DMS79 treated with DMSO at 0.1 percent for 48 hours (cell line): ENCODE measurements at places on chromosomes 11 and 22.

DNA sequence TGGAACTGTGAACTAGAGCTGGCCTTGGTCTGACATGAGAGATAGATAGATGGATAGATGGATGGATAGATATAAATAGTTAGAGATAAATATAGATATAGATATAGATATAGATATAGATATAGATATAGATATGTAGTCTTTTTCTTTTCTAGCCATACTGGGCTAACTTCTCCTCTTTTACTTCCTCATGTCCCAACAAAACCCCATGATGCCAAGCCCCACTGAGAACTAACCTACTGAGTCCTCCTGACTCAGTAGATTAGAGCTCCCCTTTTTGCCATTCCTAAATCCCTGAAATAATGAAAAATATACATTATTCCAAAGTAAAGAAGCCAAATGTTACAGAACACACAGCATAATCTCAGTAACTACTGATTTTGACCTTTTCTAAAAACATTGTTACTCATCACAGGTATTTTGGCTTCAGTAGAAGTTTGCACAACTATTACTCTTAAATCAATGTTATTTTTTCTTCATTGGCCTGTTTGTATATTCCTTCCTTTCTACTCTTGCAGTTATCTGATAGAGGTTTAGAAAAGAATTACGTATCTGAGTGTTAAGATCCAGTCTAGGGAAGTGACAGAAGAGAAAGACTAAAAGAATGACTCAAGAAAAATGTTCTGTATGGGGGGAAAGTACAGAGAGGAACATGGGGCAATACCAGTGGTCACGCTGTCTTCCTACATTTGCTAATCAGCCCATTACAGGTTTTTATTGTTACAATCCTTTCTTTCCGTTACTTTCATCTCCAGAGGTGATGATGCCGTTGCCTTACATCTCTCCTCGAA lies 6.0 kb upstream of the OR10D3 start:
- no peak for DNase-seq

GRCh38 chr11:78231962-78232501 lies 43.3 kb downstream of the USP35 start:
- no peak for DNase-seq

DNA sequence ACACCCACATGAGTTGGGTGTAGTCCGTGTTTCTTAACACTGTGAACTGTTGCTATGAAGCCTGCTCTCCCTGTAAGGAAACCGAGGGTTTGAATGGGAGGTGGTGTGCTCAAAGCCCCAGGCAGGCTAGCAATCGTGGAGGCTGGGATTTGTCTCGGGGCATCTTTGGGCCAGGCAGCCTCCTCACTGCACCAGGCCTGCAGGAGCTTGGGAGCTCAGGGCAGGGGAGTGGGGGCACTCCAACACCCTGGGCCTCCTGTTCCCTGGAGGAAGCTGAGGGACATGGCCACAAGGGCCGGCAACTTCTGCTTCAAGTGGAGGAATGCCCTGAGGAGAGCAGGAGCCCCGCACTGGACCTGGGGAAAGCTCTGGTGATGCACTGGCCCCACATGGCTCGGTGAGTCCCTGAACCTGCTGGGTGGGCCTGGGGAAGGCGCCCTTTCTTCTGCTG lies 164.7 kb upstream of the B3GAT1 start:
- DNase-seq = no peak

DNA sequence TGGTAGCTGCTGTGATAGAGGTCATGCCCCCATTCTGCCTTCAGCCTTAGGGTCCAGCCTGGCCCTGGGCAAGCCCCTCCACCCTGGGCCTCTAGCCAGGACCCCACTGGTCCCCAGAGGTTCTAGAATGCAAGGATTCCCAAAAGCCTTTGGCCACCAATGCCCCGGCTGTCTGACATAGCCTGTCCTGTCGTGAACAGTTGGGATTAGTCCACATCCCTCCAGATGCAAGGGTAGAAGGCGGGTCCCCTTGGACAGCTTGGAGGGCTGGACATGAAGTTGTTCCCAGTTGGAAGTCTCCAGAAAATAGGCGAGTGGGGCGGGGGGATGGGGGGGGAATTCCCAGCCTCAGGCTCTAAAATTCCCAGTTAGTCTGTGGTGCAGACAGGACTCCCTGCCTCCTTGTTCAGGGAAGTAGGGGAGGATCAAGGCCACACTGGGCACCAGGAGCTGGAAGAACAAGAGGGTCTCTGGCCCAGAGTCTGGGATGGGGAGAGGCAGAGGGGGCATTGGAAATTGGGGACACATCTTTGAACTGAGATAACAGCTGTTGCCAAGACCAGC lies 5.2 kb upstream of the ADORA2A start:
- no peak for DNase-seq

- no peak for DNase-seq
These were observed 35.9 kb downstream of the CTSC start for GRCh38 chr11:88301488-88302140.
